ENCODE measurements at places on chromosomes 13 and 19.
A peak's percentile ranks its signal among the peaks of the same experiment; 100 is the strongest.

DNA sequence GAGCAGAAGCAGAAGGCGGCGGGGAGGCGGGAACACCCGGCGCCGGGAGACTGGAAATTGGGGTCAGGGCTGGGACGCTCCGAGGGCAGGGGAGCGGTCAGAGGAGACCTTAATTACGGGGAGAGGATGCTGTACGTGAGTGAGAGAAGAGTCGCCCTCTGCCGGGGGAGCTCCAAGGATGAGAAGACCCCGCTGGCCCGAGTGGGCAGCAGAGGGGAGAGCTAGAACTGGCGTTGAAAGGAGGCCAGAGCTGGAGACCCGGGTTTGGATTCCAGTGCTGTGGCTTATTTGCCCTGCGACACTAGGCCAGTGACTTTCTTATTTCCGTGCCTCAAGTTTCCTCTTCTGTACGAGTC is 536 bp downstream of the FAM32A start:
- no peak for DNase-seq

GRCh38 chr19:19820774-19821320 is 703 bp downstream of the ZNF506 start:
- no peak for DNase-seq

DNA sequence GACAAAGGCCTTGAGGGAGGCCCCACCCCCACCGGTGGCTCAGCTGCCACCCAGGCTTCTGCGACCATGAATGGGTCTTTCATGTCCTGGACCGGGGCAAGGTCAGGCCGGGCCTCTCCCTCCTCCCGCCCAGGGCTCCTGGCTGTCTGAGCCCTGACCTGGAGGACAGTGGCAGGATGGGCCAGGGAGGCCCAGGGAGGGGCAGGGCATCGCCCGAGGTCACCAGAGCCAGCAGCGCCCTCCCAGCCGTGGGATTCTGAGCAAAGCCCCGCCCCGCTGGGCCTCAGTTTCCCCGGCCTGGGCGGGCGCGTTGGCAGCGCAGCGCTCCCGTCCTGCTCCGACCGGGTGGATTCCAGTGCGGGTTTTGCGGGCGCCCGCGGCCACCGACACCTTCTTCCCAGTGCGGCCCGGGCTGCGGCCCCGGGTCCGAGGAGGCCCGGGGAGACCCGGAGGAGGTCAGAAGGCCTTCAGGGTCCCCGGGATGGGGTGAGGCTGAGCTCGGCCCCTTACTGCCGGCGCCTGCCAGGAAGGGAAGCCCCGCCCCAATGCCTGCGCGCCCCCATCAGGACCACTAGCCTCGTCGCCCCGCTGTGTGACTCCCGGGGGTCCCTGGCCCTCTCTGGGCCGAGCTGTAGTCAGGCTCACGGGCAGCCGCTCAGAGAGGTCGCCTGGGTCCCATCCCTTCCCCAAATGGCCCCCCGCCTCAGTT is 24.6 kb upstream of the SEMA6B start:
- DNase-seq, result peak; percentile 10

- DNase-seq, result no peak
Measured at GRCh38 chr19:50663482-50663790, 14.2 kb downstream of the C19orf81 start.

DNA sequence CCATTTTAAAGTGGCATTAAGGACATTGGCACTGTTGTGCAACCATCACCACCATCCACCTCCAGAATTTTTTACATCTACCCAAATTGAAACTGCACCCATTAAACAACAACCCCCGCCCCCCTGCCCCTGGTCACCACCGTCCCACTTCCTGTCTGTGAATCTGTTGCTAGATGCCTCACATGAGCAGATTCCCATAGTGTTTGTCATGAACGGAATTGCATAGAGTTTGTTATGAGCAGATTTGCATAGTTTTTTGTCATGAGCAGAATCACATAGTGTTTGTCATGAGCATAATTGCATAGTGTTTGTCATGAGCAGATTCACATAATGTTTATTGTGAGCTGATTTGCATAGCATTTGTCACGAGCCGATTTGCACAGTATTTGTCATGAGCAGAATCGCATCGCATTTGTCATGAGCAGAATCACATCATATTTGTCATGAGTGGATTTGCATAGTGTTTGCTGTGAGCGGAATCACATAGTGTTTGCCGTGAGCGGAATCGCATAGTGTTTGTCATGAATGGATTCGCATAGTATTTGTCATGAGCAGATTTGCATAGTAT is 54.0 kb upstream of the GTF3A start:
- DNase-seq, result no peak

GRCh38 chr13:33797622-33798021 is 20.3 kb upstream of the RFC3 start:
- no peak for DNase-seq

- DNase-seq, result no peak
Measured at GRCh38 chr19:28500982-28501630, 711.8 kb downstream of the UQCRFS1 start.

DNA sequence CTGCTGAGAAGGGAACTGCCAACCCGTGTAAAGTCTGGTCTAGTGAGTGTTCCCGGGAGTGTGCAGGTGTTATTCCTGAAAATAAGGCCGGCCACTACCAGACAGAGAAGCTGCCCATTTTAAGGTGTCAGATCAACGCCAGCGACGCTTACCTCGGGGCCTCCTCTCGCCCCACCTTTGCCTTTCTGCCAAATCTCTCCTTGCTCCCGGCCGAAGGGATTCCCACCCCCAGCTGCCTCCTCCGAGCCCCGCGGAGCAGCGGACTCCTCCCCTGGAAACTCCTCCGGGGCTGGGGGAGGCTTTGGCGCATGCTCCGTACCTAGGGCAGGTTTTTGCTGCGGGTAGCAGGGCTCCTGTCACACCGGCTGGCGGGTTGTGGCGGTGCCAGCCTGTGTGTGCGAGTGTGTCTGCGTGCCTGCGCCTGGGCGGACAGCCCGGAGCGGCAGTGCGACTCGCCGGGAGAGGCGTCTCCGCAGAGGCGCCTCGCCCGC is at the start of gene HS6ST3:
Gene HS6ST3 (plus strand): TSS at position 359 of the 491 bp plus-strand sequence.
- peak; percentile 83 for DNase-seq

DNA sequence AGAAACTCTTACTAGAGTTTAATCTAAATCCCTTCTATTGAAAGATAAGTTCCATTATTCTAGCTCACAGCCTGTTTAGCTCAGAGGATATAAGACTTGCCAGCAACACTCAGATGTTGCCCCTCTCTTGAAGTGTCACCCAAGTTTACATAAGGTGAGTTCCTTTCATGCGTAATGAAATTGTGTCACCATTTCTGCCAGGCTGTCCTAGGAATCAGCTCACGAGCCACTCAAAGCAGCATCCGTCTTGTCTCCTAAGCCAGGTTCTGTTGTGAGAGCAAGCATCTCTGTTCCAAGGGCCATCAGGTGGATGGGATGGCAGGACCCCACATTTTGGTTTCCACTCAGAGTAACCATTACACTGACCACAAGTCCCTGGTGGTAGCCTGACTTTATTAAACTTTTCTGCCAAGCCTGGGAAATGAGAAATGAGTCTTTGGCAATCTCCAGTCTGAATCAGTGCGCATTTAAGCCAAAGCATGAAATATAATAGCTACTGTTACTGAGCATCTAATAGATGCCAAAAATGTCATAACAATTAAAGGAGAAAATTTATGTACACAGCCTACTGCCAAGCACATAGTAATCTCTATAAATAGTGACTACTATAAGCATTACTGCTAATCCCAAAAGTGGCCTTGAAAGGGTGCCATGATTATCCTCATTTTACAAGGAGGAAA is 179.6 kb upstream of the MIR17HG start:
- no peak for DNase-seq

DNA sequence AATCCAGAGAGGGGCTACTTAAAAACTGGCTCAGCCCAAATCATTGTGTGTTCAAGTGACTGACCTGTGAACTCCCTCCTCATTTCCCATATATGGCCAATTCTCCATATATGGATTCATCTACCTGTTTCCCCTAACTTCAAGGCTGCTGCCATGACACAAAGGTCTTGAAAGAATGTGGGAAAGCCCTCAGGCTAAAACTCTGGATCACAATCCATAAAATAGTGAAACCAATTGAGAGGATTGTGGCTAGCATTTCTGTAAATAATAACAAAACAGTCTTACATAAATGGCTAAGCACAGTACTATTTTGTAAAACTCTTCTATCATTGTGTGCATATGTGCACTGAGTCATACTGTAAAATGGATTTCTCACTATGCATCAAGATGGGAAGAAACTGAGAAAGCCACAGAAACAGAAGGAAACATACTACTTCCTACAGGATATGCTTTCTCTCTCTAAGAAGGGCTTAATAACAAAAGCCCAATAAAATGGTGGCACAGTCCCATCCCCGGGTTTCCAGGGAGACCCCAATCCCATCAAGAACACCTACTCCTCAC is 80.5 kb downstream of the FOXO1 start:
- DNase-seq, result no peak

GRCh38 chr19:49180659-49181058 is 23.1 kb downstream of the TRPM4 start:
- no peak for DNase-seq

- DNase-seq, result no peak
Measured at GRCh38 chr19:39481229-39481545, 549 bp downstream of the TIMM50 start.

GRCh38 chr13:48210178-48210577 is 22.8 kb upstream of the ITM2B start:
- DNase-seq, result no peak

GRCh38 chr13:75938811-75939560 is 302.9 kb downstream of the LMO7 start:
- no peak for DNase-seq

GRCh38 chr13:59422646-59423045 is 741.1 kb downstream of the DIAPH3 start:
- no peak for DNase-seq

DNA sequence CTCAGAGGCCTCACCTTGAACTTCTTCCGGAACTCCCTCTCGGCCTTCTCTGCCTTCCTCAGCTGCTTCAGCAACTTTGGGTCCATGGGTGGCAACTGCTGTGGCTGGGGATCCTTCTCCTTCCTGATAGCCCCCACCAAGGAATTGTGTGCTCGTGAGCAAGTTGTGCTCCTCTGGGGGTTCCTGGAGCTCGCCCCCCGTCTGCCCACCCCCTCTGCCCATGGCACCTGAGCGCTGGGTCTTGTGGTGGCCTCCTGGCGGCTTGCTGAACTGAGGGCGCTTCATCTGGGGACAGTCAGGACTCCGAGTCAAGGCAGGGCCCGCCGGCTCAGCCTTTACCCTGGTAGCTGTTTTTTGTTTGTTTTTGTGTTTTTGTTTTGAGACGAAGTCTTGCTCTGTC is 11.6 kb downstream of the PRAM1 start:
- DNase-seq, result no peak

GRCh38 chr13:29710511-29710910 is 115.0 kb upstream of the SLC7A1 start:
- DNase-seq, result no peak

DNA sequence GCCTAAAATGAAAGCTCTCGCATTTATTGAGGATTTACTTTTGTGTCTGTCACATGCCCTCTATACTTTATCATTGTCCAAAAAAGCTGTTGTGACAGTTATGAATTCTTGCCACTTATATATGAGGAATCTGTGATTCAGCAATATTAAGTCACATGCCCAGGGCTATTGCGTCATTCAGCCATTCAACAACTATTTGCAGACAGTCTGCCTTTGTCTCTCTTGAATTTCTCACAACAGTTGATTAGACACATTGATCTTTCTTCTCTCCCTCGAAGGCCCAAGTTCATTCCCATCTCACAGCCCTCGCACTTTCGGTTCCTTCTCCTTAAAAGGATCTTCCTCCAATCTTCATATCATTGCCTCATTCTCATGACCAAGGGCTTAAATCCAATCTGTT is 342.6 kb downstream of the MZT1 start:
- DNase-seq, result no peak

GRCh38 chr13:37195621-37196020 is 90.2 kb upstream of the CSNK1A1L start:
- no peak for DNase-seq
